ENCODE measurements at places on chromosomes 2 and 18.

- no peak for DNase-seq
Measured at GRCh38 chr2:75503048-75503607, 57.6 kb downstream of the EVA1A start.

DNA sequence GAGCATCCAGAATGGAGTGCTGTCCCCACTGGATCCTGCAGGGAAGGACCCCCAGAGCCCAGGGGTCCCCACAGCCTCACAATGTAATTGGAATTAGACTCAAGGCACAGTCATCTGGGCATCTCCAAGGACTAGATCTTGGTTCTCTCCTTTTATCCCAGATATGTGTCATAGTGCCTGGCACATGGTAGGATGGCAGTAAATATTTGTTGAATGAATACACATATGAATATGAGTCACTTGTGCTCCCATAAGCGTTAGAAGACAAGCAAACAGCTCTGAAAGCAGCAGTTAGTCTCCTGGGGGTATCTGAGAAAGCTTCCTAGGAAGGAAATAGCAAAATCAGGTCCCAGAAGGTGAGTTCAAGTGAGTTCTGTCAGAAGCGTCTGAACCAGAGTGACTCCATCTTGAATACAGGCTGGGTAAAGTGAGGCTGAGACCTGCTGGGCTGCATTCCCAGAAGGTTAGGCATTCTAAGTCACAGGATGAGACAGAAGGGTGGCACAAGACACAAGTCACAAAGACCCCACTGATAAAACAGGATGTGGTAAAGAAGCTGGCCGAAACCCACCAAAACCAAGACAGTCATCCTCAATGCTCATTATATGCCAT lies 234.1 kb upstream of the ID2 start:
- DNase-seq, result no peak

DNA sequence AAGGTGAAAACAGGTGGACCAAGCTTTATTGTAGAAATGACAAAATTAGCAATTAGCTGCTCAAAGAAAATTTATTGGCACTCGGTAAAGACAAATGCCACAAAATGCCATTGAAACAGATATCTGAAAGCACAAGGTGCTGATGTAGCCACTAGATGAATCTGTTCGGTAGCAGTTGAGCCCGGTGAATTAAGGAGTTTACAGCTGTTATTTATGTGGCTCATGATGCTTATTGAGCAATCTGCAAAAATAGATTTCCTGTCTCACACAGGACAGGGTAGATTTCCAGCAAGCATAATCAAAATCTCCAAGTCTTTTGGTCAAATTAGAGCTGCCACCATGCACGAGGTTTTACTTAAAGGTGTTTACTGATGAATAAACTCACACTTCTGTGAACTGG lies 182.2 kb downstream of the PPP1R1C start:
- no peak for DNase-seq

DNA sequence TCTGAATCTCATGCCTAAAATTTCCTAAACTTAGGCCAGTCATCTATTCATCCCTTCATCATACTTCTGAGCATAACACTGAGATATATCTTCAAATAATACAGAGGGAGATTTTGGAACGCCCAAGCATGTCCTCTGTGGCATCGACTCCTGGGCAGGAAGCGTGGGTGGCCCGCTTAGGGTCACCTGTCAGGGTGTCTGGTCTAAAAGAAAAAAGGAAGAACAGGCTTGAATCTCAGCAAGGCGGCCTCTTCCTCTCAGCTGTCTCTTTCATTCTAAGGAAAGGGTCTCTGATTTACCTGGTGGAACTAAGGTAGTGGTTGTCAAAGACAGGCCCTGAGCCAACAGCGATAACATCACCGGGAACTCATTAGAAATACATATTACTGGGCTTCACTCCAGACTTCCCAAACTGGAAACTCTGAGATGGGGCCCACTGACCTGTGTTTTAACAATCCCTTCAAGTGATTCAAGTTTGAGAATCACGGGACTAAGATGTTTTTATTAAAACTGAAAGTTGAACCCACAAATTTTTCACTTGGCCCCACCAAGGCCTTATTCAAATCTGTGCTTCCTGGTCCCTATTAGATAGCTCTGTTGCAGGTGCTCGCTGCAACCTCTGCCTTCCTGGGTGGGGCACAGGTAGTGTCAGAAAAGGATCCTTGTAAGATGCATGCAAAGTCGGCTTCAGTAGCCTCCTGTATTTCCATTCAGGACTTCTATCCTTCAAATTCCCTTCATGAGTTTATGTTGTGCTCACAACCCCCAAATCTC lies 162.3 kb upstream of the CCDC68 start:
- DNase-seq, result no peak

- DNase-seq, result no peak
Measured at GRCh38 chr2:235806986-235807750, 313.3 kb downstream of the AGAP1 start.

GRCh38 chr2:128775914-128776285 lies 457.2 kb upstream of the HS6ST1 start:
- peak; percentile 74 for DNase-seq

GRCh38 chr2:151153601-151154000 lies 108.1 kb downstream of the RBM43 start:
- no peak for DNase-seq

DNA sequence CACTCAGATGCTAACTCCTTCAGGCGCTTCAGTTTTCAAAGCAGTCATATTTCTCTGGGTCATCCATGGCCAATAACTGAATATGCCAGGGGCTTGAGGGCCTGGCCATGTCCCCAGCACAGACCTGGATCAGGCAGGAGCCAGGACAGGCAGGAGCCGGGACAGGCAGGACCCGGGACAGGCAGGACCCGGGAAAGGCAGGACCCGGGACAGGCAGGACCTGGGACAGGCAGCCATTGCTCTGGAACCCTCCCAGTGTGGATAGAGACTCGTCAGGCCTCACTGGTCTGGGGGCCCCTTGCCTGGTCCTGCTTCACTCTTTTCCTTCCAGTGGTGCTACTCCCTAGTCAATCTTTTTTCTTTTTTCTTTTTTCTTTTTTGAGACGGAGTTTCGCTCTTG lies 117.5 kb upstream of the TEX51 start:
- no peak for DNase-seq

GRCh38 chr2:122780251-122780650 lies 1024.8 kb downstream of the TSN start:
- DNase-seq, result no peak

DNA sequence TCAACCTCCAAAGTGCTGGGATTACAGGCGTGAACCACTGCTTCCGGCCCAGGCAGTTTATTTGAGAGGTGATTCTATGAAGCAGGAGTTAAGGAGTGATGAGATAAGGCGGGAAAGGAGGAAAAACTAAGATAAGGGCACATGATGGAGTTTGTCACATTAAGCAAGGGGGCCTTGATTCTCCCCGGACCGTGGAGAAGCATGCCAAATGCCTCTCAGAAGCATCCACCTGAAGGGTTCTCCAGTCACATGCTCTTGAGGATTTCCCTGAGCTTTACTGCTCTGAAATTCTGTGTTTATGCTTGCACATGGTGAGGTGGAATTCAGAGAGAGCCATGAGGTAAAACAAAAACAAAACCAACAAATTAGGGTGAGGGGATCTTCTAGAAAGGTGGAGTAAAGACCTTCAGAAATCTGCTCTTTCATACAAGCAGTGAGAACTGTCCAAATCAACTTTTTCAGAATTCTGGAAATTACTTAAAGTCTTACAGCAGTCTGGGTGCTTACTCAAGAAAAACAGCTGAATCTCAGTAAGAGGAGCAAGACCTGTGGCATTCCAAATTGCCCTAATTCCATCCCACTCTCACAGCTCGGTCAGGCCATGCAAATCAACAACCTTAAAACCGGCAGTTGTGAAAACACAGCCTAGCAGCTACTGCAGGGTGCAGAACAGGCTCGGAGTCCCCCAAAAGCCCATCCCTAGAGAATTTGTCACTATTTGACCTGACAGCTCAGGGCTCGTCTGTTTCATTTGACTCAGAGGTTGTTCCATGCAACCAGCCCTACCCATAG lies 69.1 kb upstream of the CTLA4 start:
- no peak for DNase-seq

DNA sequence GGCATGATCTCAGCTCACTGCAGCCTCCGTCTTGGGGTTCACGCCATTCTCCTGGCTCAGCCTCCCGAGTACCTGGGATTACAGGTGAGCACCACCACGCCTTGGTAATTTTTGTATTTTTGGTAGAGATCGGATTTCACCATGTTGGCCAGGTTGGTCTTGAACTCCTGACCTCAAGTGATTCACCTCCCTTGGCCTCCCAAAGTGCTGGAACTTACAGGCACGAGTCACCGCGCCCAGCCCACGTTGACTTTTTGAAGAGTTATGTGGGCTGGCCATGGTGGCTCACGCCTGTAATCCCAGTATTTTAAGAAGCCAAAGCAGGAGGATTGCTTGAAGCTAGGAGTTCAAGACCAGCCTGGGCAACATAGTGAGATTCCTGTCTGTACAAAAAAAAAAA lies 20.8 kb downstream of the CCL20 start:
- no peak for DNase-seq

GRCh38 chr2:230043025-230043424 lies 25.7 kb downstream of the SLC16A14 start:
- DNase-seq, result no peak

- peak; percentile 80 for DNase-seq
Measured at GRCh38 chr2:71603851-71604725, 150.7 kb downstream of the DYSF start.

DNA sequence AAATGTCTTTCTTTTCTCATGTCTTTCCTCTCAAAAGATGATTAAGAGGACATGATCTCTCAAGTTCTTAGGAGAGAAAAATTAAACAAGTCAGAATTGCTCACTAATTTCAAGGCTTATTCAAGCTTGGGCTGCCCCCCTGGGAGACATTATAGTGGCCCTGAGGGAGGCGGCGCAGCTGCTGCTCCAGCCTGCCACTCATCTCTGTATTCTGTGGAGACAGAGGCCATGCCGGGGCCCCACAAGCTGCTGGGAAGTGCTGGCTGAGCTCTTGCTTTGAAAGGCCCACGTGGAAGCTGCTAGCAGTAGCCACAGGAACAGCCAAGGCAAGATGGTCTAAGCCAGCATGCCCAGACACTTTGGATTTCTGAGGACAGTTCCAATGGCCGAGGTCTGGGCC lies 267.4 kb downstream of the LNPK start:
- DNase-seq, result no peak

DNA sequence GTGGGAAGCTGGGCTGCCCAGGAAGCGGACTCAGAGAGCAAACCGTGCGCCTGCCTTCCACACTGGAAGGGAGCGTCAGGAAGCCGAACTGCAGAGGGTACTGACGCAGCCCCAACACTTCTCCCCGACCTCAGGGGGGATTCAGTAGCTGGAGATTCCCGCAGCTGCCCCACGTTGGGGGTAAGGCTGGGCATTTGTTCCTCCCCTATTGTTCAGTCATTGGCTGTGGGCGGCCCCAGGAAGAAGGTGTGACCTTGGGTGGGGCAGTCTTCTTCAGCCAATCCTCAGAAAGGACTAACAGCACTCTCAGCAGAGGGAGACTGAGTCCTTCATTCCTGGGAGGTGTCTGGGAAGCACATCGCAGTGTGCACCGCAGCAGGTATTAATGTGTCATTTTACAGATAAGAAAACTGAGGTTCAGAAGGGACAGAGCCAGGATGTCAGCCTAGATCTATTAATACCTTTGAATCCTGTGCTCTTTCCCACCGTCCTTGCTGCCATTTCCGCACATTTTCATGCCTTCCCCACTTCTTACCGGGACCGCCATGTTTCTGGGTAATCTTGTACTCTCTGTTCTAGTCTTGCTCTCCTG lies 12.1 kb upstream of the C18orf32 start:
- DNase-seq, result no peak

DNA sequence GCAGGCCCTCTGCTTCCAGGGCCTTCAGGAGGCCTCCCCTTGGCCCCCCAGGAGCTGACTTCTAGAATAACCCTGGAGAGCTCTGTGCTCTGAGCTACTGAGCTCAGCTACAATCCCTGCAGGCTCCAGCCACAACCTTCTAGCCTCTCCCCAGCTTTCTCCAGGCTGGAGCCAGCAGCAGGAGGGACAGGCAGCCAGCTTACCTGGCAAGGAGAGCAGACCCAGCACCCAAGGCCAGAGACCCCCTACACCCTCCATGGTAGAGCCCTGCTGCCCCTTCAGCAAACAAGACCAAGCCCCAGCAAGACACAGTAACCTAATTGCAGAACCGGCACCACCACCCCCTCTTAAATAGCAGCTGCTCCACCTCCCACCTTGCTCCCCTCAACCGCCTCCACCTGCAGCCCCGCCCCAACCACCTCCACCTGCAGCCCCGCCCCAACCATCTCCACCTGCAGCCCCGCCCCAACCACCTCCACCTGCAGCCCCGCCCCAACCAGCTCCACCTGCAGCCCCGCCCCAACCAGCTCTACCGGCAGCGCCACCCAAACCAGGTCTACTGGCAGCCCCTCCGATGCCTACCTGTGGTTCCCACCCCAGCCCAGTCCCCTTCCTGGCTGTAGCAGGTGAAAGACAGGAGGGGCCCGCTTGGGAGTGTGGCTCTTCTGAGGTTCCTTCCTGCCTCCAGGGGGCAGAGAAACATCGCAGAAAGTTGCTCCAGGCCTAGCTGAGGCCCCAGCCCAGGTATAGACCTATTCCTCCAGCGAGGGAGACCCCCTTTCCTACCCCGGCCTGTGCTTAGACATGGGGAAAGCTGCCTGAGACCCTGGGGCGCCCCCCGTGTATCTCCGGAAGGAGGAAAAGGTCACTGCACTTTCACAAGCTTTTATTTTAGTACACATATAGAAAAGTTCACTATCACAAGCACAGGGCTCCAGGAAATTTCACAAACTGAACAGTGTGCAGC lies at the start of gene ASTL:
TSS of gene ASTL (minus strand) at position 324 of the 967 bp plus-strand sequence. CDS start at position 258, 66 bp downstream.
- peak; percentile 44 for DNase-seq

- DNase-seq, result no peak
Measured at GRCh38 chr2:112772322-112772721, 7.9 kb upstream of the CKAP2L start.

GRCh38 chr2:240128608-240129145 lies 7.4 kb downstream of the COPS9 start:
- DNase-seq, result no peak

GRCh38 chr2:68747900-68748299 lies 13.3 kb downstream of the ARHGAP25 start:
- DNase-seq, result peak; percentile 14

GRCh38 chr2:236588932-236589592 lies 19.4 kb downstream of the ACKR3 start:
- DNase-seq, result no peak

GRCh38 chr18:61824733-61825363 lies 68.0 kb downstream of the RNF152 start:
- no peak for DNase-seq

DNA sequence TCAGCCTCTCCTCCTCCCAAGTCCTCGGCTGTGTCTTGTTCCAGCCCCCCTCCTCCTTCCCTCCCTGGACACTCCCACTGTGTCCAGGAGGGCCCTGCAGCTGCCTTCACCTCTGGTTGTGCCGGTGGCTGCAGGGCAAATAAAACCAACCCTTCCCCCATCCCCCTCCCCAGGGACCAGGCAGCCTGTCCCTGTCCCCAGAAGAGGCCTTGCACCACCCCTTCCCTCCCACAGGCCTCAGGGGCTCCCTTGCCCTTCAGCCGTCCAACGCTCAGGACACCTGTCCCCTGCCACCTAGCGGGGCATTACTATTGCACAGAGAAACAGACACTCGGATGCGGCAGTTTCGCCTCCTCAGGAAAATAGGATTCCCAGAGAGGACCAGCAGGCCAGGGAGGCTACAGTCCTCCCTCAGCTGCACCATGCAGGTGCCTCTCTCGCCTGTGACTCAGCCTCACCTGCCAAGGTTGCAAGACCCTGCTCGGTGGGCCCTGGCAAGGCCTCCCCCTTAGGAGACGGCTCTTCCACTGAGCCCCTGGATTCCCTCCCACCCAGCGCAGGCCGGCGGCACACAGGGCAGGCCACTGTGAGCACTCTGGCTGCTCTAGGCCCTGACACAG lies 5.5 kb upstream of the GPC1 start:
- peak; percentile 75 for DNase-seq

Measured in lower leg skin (tissue), 4 donors.